ENCODE measurements at places on chromosomes 2 and 18.

GRCh38 chr2:26614216-26615138 lies 26.7 kb downstream of the CIB4 start:
- no peak for DNase-seq

DNA sequence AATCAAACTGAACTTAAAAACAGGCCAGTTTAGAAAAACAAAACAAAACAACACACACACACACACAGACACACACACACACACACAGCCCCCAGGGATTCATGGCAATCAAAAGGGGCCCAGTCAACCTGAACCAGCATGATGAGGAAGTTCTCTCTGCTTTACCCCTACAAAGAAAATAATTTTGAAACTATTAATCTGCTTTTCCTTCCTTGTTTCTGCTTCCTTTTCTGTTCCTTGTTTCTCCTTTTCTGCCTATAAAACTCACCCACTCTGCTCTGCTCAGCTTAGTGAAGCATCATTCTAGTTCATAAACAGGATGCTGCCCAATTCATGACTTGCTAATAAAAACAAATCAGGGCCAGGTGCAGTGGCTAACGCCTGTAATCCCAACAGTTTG lies 203.1 kb downstream of the RAB3GAP1 start:
- no peak for DNase-seq

DNA sequence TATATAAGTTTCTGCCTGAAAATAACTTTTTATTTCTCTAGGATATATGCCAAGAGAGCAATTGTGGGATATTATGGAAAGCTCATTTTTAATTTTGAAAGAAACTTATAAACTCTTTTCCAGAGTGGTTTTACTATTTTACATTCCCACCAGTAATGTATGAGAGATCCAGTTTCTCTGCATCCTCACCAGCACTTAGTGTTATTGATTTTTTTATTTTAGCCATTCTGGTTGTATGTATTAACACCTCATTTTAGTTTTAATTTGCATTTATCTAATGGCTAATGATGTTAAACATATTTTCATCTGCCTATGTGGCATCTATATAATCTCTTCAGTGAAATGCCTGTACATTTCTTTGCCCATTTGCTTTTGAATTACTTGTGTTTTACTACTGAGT lies 597.7 kb upstream of the RAB6C start:
- no peak for DNase-seq

GRCh38 chr2:74233648-74234047 lies 35.2 kb downstream of the MTHFD2 start:
- no peak for DNase-seq

- no peak for DNase-seq
Measured at GRCh38 chr2:73920577-73921545, 5.8 kb upstream of the DGUOK start.

- no peak for DNase-seq
Measured at GRCh38 chr2:1460851-1461418, 47.7 kb downstream of the TPO start.

DNA sequence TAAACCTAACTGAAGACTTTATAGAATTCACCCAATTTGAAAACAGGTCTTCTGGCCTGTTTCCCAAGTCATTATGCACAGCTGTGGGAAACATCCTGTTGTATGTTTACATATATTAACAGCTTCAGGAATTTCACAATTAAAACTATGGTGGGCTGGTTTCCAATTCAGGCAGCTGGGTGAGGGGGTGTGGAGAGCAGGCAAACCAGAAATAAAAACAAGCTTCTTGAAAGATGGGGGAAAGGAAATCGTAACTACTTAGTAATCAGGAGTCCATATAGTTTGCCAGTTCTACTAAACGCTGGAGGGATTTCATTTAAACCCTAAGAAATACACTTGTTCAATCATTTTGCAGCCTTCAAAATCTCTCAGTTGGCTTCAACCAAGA lies 22.8 kb downstream of the ATP8B1 start:
- DNase-seq: no peak

- no peak for DNase-seq
Measured at GRCh38 chr2:154233231-154233630, 361.5 kb downstream of the GALNT13 start.

DNA sequence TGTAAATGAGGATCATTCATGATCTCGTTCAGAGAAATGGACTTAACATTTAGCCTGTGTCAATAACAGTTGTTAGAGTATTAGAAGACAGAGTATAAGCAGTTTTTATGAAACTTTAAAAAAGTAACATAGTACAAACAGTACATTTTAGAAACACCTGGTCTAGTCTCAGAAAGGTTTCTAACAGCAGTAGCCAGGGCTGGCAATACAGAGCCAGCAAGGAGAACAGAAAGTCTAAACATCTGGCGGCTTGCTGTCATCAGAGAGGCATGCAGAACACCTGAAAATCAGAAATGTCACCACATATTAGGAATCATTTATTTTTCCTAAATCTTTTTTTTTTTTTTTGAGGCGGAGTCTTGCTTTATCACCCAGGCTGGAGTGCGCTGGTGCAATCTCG lies 50.1 kb downstream of the RPL31 start:
- no peak for DNase-seq

All from NCI-H226 (cell line).